ENCODE measurements at places on chromosomes 5 and 9.
A peak's percentile ranks its signal among the peaks of the same experiment; 100 is the strongest.

DNA sequence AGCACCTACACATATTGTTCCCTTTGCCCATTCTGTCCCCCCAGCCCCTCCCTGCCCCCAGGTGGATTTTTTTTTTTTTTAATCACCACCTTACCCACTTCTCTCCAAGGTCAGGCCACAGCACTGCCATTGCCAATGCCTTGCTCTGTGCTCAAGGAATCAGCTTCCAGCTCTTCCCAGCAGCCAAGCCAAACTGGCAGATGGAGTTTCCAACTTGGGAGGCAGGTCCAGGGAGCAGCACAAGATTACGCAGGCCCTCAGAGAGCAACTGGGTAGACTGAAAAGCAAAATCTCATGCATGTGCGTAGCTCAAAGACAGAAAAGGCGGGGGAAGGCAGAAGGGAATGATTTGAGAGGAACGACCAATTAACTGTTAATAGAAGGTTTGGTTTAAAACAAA is 15.1 kb downstream of the GRHPR start:
- no peak for DNase-seq

- no peak for DNase-seq
Measured at GRCh38 chr9:134051319-134051718, 16.5 kb downstream of the BRD3 start.

DNA sequence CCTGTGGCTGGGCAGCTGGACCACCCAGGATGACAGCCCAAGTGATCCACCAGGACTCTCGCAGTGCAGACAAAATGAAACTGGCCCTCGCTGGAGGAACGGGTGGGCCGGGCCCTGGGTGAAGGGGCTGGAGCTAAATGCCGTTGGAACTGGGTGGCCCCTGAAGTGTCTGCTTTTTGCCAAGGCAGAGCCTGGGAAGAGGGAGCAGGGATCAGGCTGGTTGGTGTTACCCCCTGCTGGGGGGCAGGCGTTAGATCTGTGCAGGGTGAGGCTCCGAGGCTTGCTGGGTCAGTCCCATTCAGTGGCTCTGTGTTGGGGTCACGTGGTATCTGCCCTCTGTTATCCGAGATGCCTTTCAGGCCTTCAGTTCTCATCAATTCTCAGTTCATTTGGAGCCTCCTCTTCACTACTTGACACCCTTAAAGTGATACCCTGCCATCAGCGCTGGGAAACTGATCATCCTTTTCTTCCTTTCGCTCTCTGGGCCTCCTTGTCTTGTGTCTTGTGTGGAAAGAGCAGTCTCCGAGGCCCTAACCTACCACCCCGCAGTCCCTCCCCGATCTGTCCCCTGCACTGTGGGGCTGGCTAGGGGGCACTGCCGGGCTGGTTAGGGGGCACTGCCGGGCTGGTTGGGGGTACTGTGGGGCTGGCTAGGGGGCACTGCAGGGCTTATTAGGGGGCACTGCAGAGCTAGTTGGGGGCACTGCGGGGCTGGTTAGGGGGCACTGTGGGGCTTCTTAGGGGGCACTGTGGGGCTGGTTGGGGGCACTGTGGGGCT is 37.3 kb downstream of the COL5A1 start:
- no peak for DNase-seq

DNA sequence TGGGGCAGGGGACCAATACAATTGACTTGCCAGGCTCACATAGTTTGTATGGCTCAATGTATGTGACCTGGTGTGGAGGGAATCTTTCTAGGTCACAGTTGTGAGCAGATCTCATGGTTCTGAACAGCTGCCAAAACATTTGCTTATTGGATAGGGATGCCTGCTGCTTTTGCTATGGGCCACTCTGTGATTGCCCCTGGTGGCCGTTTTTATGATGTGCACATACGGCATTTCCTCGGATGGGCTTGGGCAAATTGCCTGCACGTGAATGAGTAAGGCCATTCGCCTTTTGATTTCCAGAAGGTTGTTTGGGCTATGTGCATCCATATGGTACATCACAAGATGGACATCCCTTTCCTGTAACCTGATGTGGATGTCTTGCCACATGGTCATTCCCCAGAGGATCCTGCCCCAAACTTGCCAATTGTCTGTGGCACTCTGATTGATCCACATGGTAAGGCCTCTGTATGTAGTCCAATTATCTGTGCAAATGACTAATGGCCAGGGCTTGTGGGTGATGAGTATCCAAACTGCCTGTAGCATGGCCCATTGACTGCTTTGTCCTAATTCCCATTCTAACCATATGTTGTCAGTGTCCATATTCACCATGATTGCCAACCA is 10.7 kb upstream of the SLC22A4 start:
- DNase-seq, result peak; percentile 69

DNA sequence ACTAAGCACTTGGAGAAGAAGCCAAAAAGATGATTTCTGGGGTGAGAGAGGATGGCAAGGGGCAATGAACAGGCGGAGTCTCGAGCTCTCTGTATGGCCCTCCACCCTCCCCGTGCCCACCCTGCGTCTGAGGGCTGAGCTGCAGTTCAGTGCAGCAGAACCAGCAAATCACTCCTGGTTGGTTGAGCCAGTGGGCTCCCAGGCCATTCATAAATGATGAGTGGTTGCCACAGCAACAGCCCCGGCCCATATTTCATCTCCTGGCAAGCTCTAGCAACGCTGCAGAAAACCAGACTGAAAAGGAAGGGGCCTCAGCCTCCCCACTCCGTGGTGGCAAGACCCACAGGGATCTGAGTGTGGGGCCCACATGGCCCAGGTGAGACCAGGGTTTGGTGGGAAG is 93.8 kb upstream of the PPP1R26 start:
- DNase-seq, result no peak
